ENCODE measurements at places on chromosomes 7 and 10.
A peak's percentile ranks its signal among the peaks of the same experiment; 100 is the strongest.

GRCh38 chr7:20791538-20792434 is 5.1 kb upstream of the SP8 start:
- DNase-seq, result no peak

GRCh38 chr10:73998623-73998928 is 660 bp downstream of the VCL start:
- no peak for DNase-seq

- DNase-seq, result peak; percentile 76
Measured at GRCh38 chr7:92633211-92633906, 43.2 kb upstream of the FAM133B start.

DNA sequence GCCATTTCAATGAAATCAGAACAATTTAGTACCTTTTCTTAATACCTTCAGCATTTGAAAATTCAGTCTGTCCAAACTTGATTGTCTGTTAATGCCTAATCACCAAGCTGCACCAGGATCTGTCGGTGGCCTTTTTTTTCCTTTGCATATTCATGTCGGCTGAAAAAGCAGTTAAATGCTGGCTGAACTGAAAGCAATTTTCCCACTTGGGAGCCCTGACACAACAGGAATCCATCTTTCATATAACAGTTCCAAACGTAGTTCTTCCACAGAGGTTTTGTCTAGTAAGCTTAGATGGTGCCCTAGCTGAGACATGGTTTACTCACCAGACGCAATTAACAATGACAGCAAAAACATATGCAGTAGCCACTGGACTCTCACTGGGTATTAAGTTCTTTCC is 83.6 kb upstream of the CHCHD3 start:
- no peak for DNase-seq

DNA sequence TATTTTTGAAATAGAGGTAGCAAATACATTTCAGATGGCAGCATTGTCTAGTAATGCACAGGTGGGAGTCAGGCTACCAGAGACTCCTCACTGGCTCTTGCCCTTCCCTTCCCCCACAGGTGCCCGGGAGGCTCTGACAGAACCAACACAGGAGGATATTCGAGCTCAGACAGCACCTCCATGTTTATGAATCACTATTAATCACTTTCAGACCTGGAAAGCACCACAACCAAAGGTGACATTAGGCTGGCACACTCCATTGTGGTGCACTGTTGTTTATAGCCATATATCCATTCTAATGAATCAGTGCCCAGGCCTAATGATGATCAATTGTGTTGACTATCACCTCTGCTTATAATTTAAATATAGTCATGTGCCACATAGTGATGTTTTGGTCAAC is 107.8 kb upstream of the NAMPT start:
- DNase-seq, result no peak

GRCh38 chr10:18797286-18797685 is 138.1 kb downstream of the ARL5B start:
- no peak for DNase-seq

DNA sequence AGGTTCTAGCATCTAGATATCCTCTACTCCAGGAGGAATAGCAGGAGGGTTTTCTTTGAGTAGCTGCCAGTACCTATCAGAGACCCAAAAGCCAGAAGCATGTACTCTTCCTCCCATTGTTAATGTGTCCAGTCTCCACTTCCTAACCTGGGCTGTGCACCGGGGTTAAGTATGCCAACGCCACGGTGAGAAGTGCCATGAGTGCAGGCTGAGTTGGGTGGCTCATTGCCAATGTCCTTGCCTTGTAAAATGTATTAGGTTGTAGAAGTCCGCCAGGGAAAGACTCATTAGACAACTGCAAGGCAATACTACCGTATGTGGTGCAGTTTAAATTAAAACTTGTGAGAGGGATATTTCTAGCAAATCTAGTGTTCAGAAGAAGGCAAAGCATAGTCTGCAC is 55.0 kb upstream of the PRR15 start:
- no peak for DNase-seq

DNA sequence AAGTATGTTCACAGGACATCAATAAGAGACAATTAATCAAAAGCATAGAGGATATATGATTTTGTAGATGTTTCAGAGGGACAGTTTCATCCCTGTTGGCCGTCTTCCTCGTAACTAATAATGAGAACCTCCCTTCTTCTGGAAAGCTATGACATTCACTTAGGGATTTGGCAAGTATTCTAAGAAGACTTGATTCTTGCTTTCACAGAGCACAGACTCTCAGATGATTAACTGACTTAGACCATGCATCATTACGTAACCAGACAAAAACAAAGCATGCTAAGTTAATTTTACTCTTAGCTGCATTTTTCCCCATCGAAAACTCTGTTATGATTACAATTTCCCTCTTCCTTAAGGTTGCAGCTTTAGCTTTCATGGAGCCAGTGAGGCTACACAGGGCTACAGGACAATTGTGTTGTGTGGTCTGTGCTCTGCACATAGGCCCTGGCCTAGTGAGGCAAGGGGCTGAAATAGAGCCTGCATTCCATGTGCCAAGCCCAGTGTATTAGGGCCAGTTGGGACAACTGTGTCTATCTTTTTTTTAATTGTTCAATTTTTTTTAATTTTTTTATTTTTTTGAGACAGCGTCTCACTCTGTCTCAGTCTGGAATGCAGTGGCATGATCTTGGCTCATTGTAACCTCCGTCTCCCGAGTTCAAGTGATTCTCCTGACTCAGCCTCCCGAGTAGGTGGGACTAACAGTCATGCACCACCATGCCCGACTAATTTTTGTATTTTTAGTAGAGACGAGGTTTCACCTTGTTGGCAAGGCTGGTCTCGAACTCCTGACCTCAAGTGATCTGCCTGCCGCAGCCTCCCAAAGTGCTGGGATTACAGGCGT is 105.3 kb downstream of the PLXDC2 start:
- peak; percentile 57 for DNase-seq

DNA sequence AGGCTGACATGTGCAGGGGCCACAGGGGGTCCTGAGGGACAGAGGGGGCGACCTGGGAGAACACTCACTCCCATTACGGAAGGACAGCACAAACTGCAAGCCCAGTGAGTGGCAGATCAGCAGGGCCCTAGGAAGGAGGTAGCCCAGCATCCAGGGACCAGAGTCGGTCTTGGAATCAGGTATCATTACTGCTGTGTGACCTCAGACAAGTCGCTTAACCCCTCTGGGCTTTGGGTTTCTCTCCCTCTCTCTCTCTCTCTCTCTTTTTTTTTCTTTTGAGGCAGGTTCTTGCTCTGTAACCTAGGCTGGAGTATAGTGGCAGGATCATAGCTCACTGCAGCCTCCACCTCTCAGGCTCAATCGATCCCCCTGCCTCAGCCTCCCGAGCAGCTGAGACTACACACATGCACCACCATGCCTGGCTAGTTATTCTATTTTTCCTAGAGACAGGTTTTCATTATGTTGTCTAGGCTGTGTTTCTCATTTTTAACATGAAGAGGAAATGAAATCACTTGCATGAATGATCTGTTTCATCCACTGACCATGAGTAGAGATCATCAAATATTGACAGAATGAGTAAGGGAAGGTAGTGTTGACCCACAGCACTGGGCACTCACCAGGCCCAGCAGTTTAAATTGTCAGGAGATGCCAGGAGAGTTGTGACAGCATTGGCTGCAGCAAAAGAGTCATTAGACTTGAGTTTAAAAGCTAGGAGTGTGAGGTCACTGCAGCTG is 49.4 kb downstream of the BUB3 start:
- no peak for DNase-seq

GRCh38 chr7:35419391-35419755 is 165.5 kb upstream of the TBX20 start:
- no peak for DNase-seq

- DNase-seq, result no peak
Measured at GRCh38 chr10:94047293-94047692, 53.6 kb downstream of the PLCE1 start.

GRCh38 chr7:133682364-133683181 is 429.7 kb downstream of the EXOC4 start:
- DNase-seq, result no peak

- DNase-seq, result no peak
Measured at GRCh38 chr7:127091620-127092019, 161.1 kb downstream of the GRM8 start.

Measured in AG09309 (cell line).